DMS79 (cell line): ENCODE measurements at places on chromosomes 7 and 10.

- no peak for DNase-seq
Measured at GRCh38 chr7:115319541-115319940, 397.6 kb downstream of the MDFIC start.

GRCh38 chr7:130896898-130897514 is 163.0 kb upstream of the KLF14 start:
- DNase-seq, result no peak

- peak; percentile 98 for DNase-seq
Measured at GRCh38 chr7:152463709-152464311, 28.0 kb upstream of the KMT2C start.

DNA sequence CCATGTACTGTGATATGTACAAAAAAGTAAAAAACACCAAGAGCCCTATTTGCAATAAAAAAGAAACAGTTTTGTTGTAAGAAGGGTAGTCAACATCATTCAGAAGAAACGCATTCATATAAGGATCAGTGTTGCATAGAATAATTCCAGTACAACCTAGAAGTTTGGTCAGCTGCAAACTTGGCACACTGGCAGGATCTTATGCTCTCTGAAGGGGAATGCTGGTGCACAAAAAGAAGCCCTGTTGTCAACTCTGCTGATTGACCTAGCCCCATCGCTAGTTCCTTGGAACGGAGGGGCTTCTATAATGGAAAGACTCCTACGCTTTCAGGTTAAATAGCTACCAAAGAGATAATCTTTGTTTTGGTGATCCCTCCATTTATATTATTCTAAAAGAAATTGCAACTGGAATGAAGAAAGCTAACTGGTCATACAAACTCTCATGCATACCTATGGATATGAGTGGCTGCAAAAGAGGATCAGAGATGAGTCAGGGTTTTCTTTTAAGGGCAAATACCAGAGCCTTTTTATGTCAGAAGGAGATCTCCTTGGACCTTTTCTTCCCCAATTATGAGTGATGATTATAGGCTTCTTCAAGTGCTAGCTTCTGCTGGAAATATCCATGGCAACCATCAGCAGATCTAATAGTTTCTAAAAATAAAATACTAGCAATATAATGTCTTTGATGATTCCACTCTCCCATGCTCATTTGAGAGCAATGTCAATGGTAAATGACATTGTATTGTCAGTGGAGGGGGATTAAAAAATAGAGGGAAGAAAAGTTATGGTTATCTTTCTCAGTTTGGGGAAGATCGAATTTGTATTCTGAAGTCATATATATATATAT is 312.4 kb upstream of the CACNA2D1 start:
- DNase-seq, result no peak

DNA sequence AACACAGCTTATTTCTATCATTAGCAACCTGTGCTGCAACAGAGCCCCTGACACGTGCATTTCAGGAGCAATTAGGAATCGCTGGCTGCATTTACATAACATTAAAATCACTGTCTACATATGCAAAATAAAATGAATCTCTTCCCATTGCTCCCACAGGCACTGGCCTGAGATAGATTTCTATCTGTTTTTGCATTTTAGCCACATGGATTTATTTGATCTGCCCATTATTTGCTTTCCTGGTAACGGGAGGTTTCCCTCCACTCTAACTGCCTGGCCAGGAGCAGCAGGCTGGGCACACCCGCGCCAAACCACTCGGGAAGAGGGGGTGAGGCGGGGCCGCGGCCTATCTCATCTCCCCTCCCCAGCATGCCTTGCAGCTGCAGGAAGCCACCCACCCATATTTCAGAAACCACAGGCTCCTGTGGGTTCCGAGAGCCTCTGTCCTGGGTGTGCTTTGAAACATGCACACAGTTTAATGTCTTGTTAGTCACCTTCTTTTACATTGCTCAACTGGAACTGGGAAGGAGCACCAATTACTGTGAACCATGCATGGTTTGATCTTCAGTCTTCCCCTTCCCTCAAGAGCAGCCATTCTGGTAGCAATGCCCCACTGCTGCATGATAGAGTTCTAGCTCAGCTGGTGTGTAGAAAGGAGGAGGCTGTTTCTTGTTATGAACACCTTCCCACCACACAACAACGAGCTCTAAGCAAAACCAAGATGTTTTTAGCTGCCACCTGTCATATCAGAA is 37.7 kb upstream of the IKZF1 start:
- no peak for DNase-seq

DNA sequence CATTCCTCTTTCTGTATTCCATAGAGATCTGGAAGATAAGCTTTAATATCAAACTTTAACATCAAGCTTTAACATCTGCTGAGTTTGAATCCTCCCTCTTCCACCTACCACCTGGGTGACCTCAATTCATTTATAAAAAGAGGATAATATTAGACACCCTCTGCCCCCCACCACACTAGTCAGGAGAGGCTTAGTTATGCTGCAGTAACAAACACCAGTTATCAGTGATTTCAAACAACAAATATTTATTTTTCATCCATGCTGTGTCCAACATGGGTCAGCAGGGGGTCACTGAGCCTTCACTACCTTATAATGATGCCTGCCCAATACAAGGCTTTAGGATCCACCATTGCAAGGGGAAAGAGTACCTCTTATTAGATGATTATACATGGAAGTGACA is 322.0 kb downstream of the RNLS start:
- DNase-seq, result no peak

- no peak for DNase-seq
Measured at GRCh38 chr10:70597856-70598815, 4.4 kb downstream of the PRF1 start.

- DNase-seq, result no peak
Measured at GRCh38 chr7:27888736-27889135, 148.8 kb downstream of the TAX1BP1 start.

DNA sequence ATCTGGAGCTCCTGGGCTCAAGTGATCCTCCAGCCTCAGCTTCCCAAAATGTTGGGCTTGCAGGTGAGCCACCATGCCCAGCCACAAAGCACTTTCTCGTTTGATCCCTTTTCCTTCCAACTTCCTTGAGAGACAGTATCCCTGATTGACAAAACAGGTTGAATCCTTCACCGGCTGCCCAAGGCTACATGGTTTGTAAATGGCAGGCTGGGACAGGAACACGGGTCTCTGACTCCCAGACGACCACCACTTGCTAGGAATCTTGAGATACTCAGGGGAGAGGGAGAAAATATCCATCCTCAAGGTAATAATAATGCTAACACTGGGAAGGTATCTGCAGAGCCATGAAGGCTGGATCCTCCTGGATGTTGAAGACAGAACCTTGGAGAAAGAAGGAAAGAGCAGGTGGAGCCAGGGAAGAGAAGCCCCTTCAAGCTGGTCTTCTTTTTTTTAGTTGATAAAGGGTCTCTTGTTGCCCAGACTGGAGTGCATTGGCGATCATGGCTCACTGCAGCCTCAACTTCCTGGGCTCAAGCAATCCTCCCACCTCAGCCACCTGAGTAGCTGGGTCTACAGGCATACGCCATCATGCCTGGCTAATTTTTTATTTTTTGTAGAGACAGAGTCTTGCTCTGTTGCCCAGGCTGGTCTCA is 19.8 kb downstream of the MMRN2 start:
- DNase-seq, result no peak

- no peak for DNase-seq
Measured at GRCh38 chr10:116215651-116216050, 57.4 kb downstream of the GFRA1 start.

GRCh38 chr7:36083626-36084380 is 69.3 kb upstream of the EEPD1 start:
- DNase-seq, result no peak

- DNase-seq, result no peak
Measured at GRCh38 chr7:70951271-70951962, 180.5 kb upstream of the GALNT17 start.

DNA sequence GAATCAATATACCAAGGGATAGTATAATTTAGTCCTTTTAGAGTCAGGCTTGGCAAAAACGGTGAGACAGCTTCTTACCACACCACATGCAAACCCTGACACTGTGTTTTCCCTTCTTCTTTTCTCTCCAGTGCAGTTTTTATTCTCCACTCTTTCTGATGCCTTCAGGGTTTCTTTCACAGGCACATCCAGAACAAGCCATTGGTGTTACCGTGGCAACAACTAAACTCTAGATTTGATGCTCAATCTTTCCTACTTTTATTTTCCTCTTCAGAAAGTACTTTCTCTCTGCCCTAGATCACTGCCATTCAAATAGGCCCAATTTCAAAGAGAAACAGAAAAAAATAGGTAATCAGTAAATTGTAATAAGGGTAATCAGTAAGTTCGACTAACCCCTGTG is 469.8 kb upstream of the POT1 start:
- no peak for DNase-seq

DNA sequence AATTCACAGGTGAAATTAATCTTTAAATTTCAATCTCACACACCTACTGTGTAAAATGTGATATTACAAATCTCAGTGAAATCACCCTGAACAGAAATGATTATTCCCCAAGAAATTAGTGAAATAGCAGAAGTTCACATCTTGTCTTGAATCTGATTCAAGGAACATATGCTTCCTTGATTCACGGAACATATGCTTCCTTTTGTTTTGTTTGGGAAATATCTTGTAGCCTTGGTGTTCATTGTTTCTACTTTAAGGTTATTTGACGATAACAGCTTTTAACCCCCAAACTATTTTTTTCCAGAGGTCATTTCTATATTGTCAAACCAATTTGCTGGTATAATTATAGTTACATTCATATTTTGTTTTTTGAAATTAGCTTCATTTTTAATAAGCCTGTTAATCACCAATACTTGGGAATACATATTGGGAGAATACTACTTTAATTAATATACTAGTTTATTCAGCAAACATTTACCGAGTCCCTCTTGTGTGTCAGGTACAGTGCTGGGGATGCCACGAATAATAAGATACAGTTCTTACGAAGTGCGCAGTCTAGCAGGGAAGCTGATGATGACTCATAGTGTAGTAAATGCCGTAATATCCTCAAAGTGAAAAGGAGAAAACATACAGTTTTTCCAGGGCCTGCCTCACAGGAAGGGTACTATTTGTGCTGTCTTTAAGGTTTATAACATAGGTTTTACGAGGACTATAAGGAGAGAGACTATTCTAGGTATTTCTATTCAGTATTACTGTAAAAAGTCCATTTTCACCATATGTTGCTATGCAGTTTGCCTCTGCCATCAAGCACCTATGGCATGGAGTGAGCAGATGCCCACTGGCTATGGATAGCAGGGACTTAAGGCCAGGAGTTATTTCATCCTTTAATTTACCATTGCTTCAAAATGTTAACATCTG is 32.5 kb downstream of the PRKAR2B start:
- DNase-seq, result no peak

GRCh38 chr7:140544388-140544826 is 65.1 kb upstream of the MKRN1 start:
- no peak for DNase-seq

GRCh38 chr7:768881-769504 is 41.9 kb upstream of the PRKAR1B start:
- no peak for DNase-seq

- DNase-seq, result no peak
Measured at GRCh38 chr10:11012421-11013295, 5.0 kb upstream of the CELF2 start.
